ENCODE measurements at places on chromosomes 16 and 17.

DNA sequence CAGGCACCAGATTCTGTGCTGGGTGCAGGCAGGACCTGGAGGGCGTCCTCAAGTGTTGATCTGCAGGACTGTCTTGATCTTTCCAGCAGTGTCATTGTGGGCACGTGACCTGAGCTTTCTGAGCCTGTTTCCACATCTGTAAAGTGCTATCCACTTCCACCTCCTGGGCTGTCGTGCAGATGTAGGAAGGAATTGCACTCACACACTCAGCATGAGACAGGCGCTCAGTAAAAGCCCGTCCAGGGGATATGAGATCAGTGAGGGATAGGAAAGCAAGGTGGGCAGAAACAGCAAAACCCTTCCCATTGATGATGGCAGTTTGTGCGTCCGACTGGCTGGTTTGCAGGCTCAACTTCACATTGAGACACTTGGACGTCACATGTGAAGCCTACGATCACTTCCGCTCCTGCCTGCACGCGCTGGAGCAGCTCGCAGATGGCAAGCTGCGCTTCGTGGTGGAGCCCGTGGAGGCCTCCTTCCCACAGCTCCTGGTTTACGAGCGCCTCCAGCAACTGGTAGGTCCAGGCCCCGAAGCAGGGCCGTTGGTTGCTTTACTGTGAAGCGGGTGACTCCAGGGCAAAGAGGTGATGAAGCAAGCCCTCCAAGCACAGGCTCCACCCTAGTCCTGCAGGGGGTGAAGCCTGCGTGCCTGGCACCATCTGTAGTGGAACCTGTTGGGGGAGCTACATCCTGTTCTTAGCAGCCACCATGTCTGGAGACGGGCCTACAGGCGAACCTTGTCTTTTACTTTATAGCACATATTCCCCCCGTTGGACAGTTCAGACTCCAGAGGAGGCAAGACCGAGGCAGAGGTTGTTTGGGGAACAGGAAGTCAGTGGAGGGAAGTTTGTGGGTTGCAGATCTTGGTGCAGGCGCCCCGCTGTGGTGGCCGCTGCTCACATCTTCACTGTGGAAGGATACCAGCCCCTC is 23.0 kb downstream of the METTL22 start:
- DNase-seq, result no peak

DNA sequence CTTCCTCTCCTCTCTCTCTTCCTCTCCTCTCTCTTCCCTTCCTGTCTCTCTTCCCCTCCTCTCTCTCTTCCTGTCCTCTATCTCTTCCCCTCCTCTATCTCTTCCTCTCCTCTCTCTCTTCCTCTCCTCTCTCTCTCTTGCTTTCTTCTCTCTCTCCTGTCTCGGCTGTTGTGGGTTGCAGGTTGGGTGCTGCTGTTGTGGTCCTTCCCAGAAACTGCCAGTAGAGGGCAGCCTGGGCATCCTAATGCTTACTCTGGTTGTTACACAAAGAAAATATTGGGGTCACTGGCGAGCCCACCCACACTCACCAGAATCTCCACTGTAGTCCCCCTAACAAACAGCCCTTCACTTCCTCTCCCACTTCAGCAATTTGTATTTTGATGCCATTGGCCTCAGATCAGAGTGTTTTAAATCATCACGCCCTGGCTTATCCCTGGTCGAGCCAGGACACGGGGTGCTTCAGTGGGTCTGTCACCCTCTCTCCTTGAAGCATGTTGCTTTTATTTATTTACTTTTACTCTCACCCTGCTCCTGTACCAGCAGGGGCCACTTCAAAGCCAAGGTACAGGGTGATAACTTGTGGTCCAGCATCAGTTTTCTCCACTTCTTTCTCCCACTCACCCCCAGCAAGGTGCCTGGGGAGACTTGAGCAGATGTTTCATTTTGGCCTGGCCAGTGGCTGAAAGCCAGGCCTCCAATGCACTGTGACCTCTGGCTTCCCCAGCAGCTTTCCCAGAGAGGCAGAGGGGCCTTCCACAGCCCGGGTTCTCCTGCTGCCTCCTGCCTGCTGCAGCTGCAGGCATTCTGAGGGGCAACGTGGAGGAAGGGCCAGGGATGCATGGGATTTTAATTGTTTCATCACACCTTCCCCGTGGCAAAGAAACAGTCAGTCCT is 4.7 kb upstream of the MMP15 start:
- no peak for DNase-seq

- DNase-seq, result no peak
These were observed 258.6 kb downstream of the PHKB start for GRCh38 chr16:47719713-47720112.

DNA sequence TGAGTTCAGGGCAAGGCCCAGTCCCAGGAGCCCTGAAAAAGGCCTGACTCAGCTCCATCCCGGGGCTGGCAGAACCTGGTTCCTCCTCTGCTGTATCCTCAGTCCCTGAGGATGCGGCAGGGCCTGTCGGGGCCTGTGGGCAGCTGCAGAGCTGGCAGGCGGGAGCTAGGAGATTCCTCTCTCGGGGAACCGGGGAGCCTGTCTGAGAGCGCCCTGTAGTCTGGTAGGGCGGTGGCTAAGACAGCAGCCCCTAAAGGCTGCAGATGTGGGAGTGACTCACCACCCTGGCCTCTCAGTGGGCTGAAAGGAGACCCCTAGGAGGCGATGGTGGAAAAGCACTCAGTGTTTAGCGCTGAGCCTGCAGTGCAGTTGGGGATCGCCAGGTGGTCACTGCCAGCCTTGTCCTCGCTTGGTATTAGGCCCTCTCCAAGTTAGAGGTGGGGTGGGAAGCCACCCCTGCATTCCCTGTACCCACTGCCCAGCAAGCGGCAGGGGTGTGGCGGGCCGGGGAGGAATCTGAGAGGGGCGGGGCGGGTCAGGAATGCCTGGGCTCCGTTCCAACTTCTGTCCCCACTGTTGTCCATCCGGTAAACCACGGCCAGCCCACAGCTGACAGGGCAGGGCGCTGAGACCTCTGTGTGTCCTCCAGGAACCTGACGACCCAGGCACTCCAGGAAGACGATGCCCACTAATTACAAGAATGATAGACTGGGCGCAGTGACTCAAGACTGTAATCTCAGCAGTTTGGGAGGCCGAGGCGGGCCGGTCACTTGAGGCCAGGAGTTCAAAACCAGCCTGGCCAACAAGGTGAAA is 29.5 kb upstream of the CDH1 start:
- peak; percentile 12 for DNase-seq

- no peak for DNase-seq
These were observed 22.2 kb downstream of the CLEC19A start for GRCh38 chr16:19307587-19308241.

- DNase-seq, result no peak
These were observed 332.8 kb downstream of the C16orf95 start for GRCh38 chr16:86984343-86984742.

Data from fibroblast of lung (primary cell).